ENCODE measurements at places on chromosomes 6 and 20.

- DNase-seq = no peak
These were observed 893.4 kb downstream of the C6orf118 start for GRCh38 chr6:164415832-164416563.

GRCh38 chr6:74213995-74214394, 518.0 kb downstream of the CD109 start:
- no peak for DNase-seq

DNA sequence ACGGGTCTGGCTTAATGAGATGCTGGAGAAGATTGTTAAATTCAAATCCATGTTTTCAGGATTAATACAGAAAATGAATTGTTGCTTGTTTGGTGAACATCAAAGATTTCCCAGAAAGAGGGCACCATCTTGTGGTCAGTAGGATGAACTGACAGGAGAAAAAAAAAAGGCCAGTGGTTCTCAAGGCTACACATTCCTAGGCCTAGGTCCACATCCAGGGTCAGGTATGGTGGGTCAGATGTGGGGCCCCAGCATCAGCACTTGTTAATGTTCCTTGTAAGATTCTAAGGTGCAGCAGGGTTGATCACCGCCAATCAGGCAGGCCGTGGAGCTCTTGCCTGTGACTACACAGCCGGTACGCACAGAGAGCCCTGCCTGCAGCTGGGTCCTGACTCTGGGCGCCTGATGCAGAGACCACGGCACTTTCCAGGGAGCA, 34.0 kb upstream of the FOXO3 start:
- DNase-seq = no peak

DNA sequence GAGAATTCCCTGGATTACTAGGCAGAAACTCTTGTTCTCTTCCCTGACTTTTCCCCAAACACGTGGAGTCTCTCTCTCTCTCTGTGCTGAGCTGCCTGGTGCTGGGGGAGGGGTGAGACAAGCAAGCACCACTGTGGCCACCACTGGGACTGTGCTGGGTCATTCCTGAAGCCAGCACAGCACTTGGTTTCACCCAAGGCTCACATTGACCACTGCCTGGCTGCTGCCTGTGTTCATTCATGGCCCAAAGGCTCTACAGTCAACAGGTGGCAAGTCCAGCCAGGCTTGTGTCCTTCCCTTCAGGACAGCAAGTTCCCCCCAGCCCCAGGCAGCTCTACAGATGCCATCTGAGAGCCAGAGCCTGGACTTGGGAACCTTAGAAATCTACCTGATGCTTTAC, 92.2 kb downstream of the CTNNBL1 start:
- DNase-seq = no peak

DNA sequence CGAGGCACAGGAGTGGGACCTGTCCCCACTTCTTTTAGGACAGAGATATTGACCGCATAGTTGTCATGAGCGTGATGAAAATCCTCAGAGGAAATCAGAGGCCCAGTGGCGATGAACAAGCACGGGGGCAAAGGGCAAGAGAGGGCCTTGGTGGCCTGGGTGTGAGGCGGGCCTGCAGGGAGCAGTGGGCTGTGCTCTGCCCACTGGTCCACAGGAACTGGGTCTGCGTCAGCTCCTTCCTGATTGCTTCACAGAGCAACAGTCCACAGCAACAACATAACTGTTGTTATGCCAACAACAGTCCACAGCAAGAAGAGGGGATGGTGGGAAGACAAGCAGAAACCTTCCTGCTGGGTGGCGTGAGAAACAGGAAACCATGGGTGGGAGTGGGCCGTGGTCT, 335.6 kb downstream of the ZFAND3 start:
- DNase-seq = no peak

DNA sequence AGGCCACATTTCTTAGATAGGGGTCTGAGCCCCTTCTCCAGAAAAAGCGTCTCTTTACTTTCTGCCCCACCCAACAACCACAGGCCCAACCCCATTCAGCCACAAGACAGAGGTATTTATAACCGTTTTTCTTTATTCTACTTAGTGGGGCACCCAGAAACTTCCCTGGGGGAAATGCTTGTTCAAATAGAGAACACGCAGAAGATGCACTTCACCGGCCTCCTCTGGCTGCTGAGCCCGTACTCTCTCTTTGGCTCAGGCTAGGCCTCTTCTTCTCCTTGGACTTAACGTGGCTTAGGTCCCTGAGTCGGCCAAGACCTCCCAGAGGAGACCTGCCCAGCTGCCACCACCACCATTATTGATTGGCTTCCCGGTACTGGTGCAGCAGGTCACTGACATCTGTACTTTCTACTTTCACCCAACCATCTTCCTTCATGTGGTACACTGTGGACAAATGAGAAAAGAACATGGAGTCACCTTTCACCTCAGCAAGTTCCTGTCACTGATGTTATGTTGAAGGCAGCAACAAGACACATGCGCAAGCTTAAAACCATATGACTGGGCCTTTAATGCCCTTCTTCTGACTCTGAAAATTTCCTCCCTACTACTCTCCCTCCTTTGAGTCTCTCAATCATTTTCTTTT, 2.2 kb upstream of the TAP2 start:
- DNase-seq = no peak

DNA sequence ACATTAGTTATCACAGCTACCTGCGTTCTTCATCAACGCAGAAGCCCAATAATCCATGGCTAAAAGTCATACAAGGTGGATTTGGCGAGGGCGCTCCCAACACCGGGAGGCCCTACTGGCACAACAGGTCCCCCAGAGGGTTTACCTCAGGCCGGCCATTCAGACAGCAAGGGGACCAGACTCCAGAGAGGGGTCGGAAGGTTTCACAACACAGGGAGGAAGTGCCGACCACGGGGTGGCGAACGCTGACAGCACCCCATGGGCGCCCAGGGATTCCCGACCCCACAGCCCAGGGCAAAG, 1515.9 kb upstream of the DEFB115 start:
- DNase-seq = no peak

DNA sequence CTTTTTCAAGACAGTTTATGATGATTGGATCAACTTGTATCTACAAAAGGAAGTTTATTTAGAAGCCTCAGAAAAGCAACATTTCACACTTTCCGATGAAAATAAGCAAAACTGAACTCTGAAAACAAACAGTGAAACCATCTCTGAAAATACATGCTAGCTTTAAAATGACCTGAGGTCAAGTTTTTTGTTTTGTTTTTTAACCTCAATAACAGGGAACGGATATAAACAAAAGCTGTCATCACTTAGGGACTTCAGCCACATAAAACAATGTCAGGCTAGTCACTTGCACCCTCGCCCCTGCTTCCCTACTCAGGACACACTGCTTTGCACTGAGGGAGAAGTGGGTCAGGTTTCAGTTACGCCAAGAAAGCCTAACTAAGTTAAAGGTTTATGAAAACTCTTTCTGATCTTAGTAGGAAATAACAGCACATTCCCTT, 11.6 kb downstream of the BACH2 start:
- DNase-seq = no peak

DNA sequence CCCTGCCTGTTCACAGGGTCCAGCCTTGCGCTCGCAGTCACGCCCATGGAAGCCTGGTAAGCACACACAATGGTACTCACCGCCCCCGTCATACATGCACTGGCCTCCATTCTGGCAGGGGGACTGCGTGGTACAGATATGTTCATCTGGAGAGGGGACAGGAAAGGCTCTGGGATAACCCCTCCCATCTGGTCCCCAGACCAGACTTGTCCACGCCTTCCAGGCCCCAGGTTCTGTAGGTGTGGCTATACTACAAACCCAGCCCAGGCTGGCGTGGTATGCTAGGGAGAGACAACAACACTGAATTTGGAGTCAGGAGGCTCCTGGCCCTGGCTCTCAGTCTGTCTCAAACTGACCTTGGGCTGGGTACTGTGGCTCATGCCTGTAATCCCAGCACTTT, 3.4 kb downstream of the DLK2 start:
- no peak for DNase-seq

GRCh38 chr6:110520209-110520965, 44.0 kb upstream of the SLC22A16 start:
- DNase-seq = no peak

DNA sequence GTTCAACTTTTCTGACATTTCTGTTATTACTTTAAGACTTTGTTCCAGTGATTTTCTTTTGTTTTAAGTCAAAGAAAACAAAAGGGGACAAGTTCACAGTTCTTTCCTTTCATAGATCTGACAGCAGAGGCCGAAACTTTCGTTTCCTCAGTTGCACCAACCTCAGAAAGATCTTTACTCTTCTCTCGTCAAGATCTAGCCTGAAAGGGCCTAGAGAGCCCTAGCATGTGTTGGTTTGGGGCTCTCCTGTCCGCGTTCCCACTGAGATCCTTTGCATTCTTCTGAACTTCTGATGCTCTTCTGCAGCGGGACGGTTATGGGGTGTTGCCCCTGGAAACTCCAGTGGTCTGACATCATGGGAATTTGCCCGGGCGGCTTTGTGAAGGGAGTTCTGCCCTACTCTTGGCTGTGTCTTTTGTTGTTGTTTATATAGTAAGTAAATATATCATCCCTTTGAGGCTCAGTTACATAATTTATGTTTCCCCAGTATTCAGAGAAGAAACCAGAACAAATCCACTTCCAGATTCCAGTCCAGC, 129.1 kb downstream of the SASH1 start:
- DNase-seq = no peak

GRCh38 chr6:33543116-33543515, 37.0 kb downstream of the BAK1 start:
- no peak for DNase-seq

DNA sequence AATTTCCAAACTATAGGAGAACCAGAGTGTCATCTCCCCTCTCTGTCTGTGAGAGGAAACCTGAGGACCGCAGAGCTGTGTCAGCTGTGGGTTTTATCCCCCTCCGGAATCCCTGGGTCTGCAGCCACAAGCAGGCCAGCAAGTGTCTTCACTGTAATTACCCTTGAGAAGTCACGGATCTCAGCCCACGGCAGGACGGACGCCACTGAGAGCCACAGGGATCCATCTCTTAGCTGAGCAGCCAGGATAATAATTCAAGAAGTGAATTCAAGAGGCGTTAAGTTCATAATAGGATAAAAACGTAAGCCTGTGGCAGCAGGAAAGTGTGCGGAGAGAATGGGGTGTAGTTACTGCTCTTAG, 37.0 kb downstream of the DLL1 start:
- no peak for DNase-seq

DNA sequence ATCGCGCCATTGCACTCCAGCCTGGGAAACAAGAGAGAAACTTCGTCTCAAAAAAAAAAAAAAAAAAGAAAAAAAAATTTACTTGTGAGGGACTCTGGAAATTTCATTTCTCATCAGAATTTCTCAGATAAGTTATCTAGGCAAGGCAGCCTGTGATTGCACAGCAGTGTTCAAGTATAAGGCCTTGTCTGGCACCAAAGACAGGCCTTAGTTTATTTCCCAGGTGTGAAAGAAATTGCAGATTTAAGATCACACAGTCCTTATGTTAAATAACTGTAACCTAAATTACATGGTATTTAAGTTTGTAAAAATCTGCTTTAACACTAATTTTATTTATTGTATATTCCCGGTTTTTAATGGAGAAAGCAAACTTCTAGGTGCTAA, 34.8 kb downstream of the HFE start:
- DNase-seq = no peak

DNA sequence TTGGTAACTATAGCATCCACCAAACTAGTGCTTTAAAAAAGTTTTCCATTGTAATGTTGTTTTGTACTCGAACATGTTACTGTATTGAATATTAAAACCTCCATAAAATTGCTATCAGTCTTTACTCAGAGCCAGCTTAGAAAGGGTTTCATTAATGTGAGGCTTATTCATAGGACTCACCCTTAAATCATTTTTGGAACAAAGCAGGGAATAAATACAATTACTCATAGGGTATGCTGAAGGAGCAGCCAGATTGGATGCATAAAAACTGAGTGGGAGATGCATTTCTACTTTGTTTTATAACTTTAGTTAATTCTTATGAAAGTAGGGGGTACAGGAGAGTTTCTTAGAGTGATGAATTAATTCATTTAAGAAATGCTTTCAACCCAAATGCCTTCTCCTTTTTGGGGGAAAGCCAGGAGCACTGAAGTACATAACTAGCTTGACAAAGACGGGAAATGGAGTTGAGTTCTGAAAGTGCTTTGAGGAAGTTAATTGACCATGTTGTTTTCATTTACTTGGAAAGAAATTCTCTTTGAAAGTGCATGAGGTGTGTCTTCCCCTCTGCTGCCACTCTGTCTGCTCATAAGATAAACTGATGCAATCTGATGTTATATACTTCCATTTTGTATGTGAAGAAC, 90.3 kb downstream of the RNF144B start:
- DNase-seq = no peak

GRCh38 chr20:44585057-44585963, 2.9 kb downstream of the PKIG start:
- DNase-seq = no peak

DNA sequence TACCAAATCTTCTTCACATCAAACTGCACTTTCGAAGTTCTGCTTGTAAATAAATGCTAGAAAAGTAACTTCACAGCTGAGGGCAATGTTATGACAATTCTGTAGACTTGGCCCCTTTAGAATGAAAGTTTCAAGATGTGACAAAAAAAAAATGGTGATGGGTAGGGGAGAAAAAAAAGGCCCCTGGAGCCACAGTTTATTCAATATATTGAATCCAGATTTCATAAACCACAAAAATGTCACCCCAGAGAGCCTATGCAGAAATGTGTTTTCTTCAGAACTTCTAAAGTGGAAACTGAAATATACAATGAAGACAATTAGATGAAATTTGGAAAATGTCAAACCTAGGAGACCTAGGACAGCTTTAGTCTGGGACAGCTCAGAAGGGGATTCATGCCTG, 143.1 kb downstream of the EDN3 start:
- DNase-seq = no peak

GRCh38 chr6:26104457-26105108, 17.4 kb downstream of the HFE start:
- DNase-seq = no peak

GRCh38 chr6:105608711-105609374, 206.0 kb upstream of the PREP start:
- no peak for DNase-seq

GRCh38 chr20:63061771-63062100, 55.0 kb upstream of the BHLHE23 start:
- no peak for DNase-seq

GRCh38 chr6:9087470-9087869, 652.1 kb upstream of the SLC35B3 start:
- no peak for DNase-seq

DNA sequence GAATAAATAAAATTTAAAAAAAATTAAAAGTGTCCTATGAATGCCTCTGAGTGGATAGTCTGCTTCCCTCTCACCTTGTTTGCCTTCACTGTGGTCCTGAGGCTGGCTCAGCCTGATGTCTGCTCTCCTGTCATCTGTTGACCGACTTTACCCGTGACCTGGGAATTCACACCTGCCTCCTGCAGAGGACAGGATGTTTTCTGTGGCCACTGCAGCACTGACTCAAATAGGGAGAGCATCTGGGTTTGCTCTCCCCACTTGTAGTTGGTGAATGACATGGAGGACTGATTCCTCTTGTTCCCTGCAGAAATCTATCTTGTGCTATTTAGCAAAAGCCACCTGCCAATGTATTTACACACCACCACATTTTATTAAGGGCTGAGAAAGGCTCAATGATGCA, 52.4 kb upstream of the ERVFRD-1 start:
- DNase-seq = no peak
